ENCODE measurements at places on chromosomes 6 and 20. TPM values are rescaled to one million over a fixed set of nuclear protein-coding genes. Genes with fewer than 3 reads are reported as not detected.

The PSMB9 gene
- 42.3 TPM for total RNA-seq

The MEP1A gene
- not detected for total RNA-seq

The HLA-DMB gene
- 0.50 TPM for total RNA-seq

The FAM83B gene
- under 0.01 TPM for total RNA-seq

The FUT9 gene
- not detected for total RNA-seq

The DYNLT2 gene
- 0.99 TPM for total RNA-seq

The TCP11 gene
- 0.15 TPM for total RNA-seq

The SDC4 gene
- 113 TPM for total RNA-seq

The WFDC5 gene
- not detected for total RNA-seq

The LY6G6C gene
- not detected for total RNA-seq

The EYA4 gene
- total RNA-seq, result 26.2 TPM

The NR2E1 gene
- not detected for total RNA-seq

The PXMP4 gene
- total RNA-seq, result 9.1 TPM

Data from smooth muscle cell of trachea (primary cell).